Kidney (tissue), 22 donors: ENCODE measurements at places on chromosomes 6 and 20. TPM values are rescaled to one million over a fixed set of nuclear protein-coding genes. Genes with fewer than 3 reads are reported as not detected.
A peak's percentile ranks its signal among the peaks of the same experiment; 100 is the strongest.

DNA sequence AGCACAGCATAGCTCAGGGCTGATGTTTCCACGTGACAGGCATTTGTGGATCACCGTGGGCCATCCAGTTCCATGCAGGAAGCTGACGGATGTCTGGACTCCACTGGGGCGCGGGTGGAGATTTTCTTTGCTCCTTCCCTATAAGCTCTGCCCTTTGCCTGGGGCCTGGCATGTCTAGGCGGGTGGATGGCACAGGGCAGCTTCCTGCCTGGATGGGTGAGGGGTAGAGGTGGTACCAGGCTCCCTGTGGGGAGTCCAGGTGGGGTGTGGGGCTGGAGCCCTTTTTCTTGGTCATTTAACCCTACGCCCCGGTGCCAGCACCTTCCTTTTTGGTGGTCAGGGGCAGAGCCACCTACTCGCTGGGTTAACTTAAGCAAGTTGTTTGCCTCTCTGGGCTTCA lies 10.4 kb downstream of the FAM110A start:
- DNase-seq: no peak

- DNase-seq: peak; percentile 7
These were observed 67.4 kb downstream of the BTBD9 start for GRCh38 chr6:38572186-38572813.

DNA sequence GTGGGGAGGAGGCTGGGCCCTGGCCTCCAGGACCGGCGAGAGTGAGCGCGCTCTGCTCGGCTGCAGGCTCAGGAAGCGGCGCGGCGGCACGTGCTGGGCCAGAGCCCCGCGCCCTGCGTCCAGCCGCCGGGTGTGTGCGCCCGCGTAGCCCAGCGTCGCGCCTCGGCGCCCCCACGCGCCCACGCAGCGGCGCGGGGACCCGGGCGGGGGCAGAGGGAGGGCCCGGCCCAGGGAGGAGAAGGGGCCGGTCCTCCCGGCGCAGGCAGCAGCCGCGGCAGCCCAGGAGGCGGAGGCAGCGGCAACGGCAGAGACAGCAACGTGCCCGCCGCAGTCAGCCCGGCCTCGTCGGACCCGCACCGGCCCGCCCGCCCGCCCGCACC lies at the start of gene EYA2:
EYA2 (plus strand) TSS at position 265 of the 380 bp plus-strand sequence. CDS start 95,168 bp downstream, outside the sequence.
- peak; percentile 38 for DNase-seq

- no peak for DNase-seq
These were observed 389.8 kb downstream of the GRIK2 start for GRCh38 chr6:101783287-101783686.

DNA sequence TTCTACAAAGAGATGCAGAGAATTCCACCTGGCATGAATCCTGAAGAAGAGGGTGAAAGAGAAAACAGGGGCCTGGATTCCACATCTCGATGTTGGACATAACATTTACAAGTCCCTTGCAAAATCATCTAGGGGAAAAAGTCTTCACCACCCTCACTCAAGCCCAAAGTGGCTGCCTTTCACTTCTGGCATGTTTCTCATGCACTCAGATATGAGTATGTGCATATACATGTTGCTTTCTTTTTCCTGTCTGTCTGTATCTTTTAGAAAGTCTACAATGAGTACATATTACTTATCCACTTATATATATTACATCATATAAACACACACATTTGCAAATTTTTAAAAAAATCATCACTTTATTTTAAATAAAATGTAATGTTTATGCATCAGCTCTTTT lies 159.3 kb downstream of the KIF6 start:
- no peak for DNase-seq

The THEMIS gene
- 3.3 TPM for total RNA-seq

The DYNLRB1 gene
- 185 TPM for total RNA-seq

The FERMT1 gene
- 0.57 TPM for total RNA-seq
